Foreskin keratinocyte (primary cell): ENCODE measurements at places on chromosomes 4 and X. TPM values are rescaled to one million over a fixed set of nuclear protein-coding genes. Genes with fewer than 3 reads are reported as not detected.

DNA sequence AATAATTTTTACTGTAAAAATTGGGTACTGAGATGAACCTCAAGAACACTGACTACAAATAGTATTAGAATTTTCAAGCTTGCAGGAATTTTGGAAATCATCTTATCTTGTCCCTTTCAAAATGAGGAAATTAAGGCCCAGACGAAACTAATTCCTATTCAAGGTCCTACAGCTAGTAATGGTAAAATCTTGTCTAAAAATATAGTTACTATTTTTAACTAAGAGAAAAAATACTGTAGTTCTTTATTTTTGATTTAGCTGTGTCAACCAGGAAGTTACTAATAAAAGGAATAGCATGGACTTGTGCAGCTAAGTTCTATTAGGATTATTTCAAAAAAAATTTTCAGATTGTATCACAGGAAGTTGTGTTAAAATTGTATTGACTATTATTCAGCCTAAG is 12.7 kb downstream of the PRIMPOL start:
- DNase-seq = no peak

- peak; percentile 33 for DNase-seq
Measured at GRCh38 chr4:39044956-39045826, 13.0 kb upstream of the TMEM156 start.

DNA sequence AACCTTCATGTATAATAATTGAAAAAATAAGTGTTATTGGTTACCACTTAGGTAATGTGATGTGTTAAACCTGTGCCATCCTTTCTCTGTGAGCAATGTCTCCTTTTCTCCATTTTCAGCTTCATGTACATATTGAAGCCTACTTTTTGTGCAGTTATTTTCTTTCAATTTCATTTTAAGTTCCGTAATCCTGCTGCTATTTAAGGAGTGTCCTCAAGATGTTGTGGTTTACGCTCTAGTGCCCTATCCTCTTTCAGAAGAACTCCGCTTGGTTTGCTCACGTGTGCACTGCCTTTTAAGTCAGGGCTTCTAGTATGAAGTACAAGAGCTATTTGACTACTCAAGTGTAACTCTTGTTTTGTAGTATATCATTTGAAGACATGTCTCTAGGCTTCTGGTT is 2253.2 kb upstream of the TENM3 start:
- DNase-seq = no peak

DNA sequence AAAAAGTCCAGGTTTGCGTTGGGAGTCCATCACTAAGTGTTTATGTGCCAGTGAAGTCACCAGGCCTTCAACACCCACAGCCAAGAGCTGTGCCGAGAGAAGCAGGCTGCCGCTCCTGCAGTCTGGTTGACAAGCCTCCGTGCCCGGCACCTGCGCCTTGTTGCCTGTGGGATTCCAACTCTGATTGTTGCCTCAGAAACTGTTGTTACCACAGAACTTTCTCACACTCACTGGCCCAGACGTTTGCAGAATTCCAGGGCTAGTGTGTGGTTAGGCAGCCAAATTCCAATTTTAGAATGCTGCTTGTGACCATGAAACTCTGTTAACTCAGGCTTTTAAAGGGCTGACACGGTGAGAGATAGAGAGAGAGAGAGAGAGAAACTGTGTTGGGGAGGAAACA is 119.5 kb upstream of the LIMCH1 start:
- no peak for DNase-seq

DNA sequence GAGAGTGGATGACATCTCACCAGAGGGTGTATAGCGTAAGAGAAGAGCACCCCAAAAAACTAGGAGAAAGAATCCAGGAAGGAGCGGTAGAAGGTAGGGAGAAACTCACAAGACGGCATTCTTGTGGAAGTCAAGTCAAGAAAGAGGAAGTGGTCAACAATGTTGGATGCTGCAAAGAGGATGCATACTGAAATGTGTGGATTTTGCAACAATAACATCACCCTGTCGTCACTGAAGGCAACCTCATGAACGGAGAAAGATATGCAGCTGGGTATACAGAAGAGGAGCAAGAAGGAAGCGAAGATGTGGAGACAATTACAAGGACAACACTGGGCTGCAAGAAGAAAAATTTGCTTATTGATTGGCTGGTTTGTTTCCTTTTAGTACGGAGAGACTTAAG is 11.4 kb upstream of the TAPT1 start:
- no peak for DNase-seq

- DNase-seq = peak; percentile 18
Measured at GRCh38 chrX:48972220-48973164, 848 bp upstream of the KCND1 start.

DNA sequence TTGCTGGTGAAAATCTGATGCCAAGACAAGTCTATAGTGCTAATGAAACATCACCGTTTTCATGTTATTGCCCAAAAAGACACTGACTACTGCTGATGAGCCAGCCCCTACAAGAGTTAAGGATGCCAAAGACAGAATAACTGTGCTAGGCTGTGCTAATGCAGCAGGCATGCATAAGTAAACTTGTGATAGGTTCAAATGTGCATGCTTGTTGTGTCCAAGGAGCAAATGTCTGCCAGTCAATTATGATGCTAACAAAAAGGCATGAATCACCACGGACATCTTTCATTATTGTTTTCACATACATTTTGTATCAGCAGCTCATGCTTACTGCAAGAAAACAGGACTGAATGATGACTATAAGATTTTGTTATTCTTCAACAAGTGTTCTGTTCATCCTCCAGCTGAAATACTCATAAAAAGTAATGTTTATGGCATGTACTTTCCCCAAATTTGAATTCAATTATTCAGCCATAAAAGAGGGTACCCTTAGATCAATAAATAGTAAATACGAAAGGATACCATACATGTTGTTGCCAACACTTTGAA is 306.9 kb upstream of the ARSJ start:
- no peak for DNase-seq

DNA sequence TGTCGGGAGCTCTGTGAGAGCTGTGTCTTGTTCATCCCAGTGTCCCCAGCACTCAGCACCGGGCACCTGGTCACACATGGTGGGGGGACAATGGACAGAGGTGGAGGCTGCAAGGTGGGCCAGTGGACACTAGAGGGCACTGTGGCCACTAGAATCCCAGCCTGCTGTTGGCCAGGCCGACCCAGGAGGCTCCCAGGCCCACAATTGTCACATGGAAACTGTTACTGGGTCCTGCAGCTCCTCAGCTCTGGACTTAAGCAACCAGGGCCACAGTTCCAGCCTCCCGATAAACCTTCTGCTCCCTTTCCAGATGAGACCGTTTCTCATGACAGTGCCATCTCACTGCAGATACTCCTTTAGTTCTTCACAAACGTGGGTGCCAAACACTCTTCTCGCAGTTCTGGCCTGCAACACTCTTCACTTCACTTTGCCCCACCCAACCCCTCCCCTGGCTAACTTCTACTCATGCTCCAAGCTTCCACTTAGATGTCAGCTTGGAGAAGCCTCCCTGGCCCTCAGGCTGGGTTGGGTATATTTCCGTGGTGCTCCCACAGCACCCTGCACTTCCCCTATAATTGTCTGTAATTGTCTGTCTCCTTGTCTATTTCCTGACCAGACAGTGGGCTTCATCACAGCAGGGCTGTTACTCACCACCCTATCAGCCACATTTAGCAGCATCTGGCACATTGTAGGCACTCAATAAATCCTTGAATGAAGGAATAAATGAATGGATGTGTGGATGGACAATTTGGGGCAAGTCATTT is 3.5 kb upstream of the IQSEC2 start:
- no peak for DNase-seq

- peak; percentile 4 for DNase-seq
Measured at GRCh38 chrX:131739823-131740222, 195.9 kb downstream of the OR13H1 start.

- no peak for DNase-seq
Measured at GRCh38 chr4:139493176-139493575, 39.3 kb downstream of the RAB33B start.

DNA sequence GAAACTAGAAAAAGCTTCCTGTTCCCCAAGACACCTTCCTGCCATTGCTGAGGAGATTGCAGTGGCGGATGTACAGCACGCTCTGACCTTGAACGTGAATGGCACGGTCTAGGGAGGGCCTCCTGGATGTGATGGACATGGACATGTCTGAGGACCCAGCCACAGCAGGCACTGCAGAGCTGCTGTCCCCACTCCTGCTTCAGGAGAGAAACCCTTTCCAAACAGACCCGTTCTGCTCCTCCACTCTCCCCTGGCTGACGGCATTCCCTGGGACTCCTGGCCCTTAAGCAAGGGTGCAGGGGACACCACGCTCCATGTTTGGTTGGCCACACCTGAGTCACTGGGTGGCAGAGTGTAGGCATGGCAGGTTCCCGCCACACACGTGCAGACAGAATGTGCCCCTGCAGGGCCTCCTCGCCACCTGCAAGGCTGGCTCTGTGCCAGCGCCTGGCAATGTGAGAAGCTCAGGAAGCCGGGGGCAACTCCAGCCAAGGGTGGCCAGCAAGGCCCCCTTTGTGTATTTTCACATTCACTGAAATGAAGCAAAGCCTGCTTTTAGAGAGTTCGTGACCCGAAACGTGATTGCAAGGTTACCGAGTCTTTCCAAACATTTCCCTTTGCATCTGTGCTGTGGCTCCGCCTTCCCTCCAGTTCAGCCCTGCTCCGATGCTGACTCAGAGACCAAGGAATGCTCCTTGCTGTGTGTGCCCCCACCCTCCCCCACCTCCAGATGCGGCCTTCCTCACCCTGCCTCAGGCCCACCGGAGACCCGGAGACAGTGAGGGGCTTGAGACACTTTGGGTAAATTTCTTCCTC is 46.1 kb downstream of the HTRA3 start:
- peak; percentile 81 for DNase-seq

DNA sequence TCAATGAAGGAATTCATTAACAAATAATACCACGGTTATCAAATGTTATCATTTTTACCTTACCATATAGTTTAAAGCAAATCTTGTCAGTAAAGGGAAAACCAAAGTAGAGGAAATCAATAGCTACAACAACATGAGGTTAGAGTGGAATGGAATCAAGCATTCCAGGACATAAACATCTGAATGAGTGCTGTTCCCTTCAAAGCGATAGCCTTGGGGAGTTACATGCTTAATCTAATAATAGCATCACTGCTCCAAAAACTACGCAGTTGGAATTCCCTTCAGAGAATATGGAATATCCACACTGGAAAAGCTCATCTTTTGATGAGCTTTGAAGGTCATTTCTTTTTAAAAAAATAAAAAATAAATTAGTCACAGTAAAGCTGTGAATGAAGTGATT is 31.2 kb downstream of the PDE5A start:
- no peak for DNase-seq

GRCh38 chr4:81490403-81491160 is 18.9 kb upstream of the RASGEF1B start:
- DNase-seq = no peak

DNA sequence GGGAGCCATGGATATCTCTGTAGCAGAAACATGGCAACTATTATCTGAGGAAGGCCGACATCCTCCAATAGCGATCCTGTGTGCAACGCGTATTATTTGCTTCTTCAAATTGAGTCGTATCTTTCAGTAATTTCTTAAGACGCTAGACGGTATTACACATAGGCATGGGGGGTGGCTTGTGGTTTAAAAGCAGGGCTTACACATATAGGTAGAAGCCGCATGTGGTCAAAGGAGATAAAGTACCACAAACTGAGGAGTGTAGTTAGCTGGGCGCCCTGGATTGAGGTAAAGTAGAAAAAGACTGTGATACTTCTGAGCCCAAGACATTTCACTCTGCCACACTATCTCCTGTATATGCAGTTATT is 94.6 kb downstream of the SORBS2 start:
- no peak for DNase-seq

DNA sequence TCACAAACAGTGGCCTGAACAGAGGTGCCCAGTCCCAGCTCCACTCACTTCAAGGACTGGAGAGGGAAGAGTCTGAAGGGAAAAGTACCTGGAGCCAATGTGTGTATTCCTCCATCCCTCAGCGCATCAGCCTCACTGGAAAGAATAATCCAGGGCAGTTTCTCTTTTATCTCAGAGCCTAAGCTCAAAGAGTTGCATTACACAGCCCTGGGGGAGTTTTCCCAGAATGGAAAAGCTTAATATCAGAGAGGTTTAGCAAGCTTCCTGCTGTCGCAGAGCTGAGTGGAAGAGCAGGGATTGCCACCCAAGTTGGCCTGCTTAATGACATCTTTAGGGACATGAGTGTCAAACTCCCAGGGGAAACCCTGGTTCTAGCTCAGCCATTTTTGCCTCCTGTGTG is 80.4 kb upstream of the MSX1 start:
- no peak for DNase-seq

- DNase-seq = no peak
Measured at GRCh38 chrX:8245411-8245810, 74.3 kb upstream of the VCX2 start.

DNA sequence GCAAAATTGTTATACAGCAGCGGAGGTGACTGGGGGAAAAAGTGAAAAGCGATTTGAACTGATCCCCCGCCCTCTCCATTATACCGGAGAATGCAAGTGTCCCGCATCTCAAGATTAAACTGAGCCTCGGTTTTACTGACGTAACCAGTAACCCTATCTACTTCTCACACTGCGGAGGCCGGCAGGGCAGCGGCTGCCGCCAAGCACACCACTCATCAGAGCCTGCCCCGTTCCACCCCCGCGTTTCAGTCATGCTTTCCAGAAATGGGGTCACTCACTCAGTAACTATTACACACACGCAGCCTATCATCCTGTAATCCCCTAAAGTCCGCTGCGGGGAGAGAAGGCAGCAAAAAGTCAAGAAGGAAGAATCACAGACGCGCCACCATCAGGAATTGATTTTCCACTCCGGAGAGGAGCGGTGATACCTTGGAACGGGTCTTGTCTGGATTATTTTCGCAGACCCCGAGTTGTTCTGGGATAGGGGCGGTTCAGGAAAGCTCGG is 1.4 kb downstream of the RPS6KA3 start:
- no peak for DNase-seq

DNA sequence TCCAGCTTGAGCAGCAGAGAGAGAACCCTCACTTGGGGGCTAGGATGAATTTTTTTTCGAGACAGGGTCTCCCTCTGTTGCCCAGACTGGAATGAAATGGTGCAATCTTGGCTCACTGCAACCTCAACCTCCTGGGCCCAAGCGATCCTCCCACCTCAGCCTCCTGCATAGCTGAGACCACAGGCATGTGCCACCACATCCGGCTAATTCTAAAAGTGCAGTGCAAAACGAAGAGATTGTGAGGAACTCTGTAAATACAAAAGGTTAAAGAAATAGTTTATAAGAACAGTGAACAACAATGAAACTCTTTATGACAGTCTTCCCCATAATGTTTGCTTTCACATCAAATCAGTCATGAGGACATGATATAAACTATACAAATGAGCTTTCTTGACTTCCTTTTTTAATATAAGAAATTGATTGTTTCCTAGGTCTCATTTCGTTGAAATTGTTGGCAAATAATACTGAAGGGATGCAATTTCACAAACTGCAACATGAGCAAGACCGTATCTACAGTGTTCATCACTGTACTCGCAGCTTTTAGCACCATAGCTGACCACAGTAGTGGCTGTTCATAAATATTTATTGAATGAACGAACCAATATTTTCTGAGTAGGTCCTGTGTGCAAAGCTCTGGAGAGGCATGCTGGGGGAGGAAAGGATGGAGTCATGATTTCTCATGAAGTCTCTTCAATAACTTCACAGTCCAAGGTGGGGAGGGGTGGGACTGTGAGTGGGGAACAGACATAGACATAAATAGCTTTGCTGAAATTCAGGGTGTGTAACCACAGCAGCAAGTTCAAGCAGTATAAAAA is 116.1 kb downstream of the SHROOM3 start:
- no peak for DNase-seq

The IL21 gene
- total RNA-seq = not detected in 2 replicates

The TRIM2 gene
- total RNA-seq = 7.0 and 9.9 TPM in 2 replicates

The PNCK gene
- total RNA-seq = not detected in 2 replicates

The P2RY4 gene
- not detected in 2 replicates for total RNA-seq

The BMX gene
- total RNA-seq = 0.03 TPM in 1 of 2 replicates, not detected in the other

The C4orf51 gene
- not detected in 2 replicates for total RNA-seq

The TEX13B gene
- total RNA-seq = not detected in 2 replicates
